ENCODE measurements at places on chromosomes 2 and 18.

GRCh38 chr2:218194880-218195279, 22.1 kb upstream of the ARPC2 start:
- no peak for DNase-seq

DNA sequence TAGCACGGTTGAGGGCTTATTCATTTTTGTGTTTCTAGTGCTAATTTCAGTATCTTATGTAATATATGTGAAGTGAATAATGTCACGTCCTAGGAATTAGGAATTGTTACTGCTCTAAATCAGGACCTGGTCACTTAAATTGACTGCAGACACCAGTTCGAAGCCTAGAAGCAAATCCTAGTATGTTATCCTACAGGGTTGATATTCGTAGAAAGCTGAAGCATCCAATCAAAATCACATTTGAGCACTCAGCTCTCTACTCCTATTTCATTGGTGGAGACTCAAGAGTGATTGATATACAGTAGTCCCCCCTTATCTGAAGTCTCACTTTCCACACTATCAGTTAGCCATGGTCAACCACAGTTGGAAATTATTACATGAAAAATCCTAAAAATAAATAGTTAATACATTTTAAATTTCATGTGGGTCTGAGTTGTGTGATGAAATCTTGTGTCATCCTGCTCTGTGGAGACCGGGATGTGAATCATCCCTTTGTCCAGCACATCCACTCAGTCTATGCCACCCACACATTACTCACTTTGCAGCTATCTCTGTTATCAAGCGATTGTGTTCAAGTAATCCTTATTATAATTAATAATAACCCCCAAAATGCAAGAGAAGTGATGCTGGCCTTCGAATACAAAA, 35.2 kb upstream of the SCN9A start:
- DNase-seq = no peak

DNA sequence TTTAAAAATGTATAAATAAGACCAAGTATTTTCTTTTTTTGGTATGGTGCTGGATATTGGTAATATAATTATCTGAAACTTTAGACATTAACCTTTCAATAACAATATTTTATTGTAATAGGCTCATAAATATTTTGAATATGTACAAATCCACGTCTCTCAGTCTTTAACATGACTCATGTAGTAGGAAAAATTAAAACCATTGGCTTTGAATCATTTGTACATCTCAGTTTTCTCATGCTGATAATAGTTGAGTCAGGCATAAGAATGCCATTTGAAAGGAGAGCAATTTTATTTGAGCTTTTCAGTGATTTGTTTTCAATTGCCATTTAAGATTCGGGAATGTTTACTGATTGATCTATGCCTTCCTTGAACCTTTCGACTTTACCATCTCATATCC, 364.8 kb downstream of the TGIF1 start:
- no peak for DNase-seq

GRCh38 chr18:45161850-45162249, 453.4 kb upstream of the SLC14A2 start:
- no peak for DNase-seq

DNA sequence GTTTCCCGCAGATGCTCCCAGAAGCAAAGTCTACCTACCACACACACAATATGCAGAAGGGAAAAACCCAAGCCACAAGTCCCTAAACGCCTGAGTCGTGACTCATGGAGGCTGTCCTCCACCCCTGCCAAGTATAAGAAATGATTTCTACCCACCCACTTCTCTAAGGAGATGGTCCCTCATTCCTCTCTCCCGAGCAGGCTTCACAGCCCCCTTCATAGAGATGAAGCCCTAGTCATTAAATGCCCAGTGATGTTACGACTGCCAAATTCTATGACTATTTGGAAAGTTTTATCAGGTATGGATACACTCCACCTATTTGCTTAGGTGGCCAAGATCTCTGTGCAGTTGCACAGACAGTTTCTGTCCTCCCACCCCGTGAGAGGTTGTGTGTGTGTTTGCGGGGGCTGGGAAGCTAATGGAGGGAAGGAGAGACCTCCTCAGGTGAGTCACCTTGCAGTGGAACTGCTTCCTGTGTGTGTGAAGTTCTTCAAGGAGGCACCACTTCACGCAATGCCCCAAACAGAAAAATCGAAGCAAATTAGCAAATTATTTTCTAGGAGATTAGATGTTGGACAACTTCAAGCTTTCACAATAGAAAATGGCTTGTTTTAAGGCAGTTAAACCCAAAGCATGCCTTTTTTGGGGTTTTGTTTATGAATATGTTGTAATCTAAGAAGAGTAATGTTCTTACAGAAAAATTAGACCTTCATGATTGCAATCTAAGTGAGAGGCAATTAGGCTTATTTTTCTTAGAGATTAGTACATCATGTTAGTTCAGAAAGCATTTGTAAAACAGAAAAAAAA, 175.2 kb downstream of the TGIF1 start:
- peak; percentile 48 for DNase-seq

DNA sequence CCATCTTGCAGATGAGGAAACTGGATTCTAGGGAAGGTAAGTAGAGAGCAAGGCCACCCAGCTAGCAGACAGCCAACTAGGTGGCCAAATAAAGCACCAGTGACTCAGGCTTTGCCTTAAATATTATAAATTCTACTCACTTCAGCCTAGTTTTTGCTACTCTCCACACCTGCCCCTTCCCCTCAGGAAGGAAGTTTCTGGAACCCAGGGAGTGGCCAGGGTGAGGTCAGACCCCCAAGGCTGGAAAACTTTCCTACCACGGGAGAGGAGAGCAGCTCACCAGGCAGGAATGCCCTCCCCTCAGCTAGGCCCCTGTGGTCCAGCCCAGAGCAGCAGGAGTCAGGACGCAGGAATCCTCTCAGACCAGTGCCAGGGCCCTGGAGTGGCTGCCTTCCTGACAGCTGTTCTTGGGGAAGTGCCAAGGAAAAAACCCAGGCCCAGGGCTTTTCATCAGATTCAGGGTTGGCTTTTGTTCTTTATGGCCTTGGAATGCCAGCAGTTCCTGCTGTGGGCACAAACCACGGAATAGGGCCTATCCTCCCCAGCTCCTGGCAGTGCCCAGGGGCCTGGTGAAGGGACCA, 5.1 kb upstream of the PAX8 start:
- DNase-seq = no peak

GRCh38 chr2:191297033-191297432, 51.8 kb downstream of the MYO1B start:
- DNase-seq = no peak

DNA sequence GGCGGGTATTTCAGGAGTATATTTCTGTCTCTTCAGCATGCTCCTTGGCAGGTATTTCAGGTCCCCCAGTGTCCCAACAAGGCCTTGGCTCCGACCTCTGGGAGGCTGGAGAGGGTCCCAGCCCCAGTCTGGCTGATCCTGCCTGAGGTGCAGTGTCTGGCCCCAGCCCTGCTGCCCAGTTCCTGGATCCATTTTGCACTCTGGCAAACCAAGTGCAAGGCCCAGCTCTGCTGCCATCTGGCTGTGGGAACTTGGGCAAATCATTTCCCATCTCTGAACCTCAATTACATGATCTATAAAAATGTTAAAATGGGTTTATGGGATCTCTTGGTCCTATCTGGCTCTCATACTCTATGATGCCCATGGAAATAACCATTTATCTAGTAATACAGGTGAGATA, 63.6 kb downstream of the ZBTB7C start:
- DNase-seq = no peak

GRCh38 chr2:118909191-118909590, 32.8 kb upstream of the MARCO start:
- DNase-seq = no peak

DNA sequence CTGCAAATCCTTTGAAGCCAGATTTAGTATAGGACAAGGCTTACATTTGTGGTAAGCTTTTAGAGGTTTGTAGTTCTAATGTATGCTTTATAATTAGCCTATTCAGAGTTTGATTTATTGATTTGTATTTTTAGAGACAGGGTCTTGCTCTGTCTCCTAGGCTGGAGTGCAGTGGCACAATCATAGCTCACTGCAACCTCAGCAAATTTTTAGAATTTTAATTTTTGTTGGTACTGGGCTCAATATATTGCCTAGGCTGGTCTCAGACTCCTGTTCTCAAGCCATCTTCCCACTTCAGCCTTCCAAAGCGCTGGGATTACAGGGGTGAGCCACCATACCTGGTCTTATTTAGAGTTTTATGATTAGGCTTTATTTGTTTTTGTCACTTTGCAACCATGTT, 4.5 kb downstream of the KCNJ13 start:
- DNase-seq = no peak

DNA sequence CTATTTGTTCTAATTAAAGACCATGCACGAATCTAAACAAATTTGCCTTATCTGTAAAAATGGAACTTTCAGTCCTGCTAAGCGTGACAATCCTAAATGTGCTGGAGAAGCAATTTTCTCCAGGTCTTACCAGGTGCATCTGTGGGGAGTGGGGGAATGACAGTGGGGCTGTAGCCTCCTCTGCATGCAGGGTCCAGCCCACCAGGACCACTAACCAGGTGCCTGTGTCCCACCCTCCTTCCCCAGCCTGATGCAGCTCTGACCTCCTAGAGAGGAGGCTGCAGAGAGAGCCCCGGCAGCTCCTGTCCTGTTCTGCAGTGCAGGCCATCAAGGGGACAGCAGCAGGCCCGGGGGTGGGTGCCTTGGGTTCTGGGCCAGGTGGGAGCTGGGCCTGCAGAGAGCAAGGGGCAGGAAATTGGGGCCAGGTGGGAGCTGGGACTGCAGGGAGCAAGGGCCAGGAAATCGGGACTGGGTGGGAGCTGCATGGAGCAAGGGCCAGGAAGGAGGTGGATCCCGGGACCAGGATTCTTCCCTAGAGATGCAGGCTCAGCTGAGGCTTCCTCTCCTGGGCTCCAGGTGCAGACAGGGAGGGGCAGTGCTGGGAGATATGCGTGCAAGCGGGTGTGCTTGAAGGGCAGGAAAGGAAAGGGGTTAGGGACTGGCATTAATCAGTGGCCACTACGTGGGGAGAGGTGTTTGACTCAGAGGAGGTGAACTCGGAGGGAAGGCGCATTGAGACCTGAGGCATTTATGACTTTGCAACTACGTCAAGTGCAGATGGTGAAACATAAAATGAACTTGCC, 185.3 kb downstream of the ANKRD30B start:
- DNase-seq = no peak

- DNase-seq = no peak
These were observed 116.4 kb upstream of the CAPN13 start for GRCh38 chr2:30923623-30924022.

DNA sequence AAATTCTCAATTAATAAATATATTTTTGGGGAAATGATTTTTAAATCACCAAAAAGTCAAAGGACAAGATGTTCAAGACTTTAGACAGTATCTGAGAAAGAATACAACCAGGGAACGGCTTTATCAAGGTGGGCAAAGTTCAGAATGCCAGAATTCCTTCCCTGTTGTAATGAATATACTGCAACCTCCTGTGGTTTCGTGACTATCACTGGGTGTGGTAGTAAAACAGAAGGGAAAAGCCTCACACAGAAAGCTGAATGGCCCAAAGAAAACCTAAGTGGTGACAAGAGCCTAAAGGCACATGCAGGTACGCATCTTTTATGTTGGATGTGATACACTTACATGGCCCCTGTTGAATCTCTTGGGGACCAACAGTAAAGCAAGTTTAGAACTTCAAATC, 37.1 kb downstream of the MBD2 start:
- DNase-seq = no peak

GRCh38 chr2:136331226-136331625, 213.3 kb upstream of the CXCR4 start:
- DNase-seq = no peak

- DNase-seq = no peak
These were observed 284.6 kb upstream of the CCDC68 start for GRCh38 chr18:55243857-55244256.

GRCh38 chr2:235142601-235143000, 190.8 kb downstream of the SH3BP4 start:
- DNase-seq = no peak

DNA sequence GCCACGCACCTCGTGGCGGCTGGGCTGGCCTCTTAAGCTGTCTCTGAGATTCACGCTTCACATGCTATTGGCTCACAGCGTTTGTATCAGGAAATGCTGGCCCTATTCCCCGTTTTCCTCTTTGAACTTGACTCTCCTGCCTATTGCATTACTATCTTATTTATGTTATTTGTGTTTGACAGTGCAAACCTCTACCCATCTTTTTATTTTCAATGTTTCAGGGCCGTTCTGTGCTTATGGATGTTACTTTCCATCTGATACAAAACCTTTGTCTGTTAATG, 149.9 kb upstream of the TWIST2 start:
- no peak for DNase-seq

DNA sequence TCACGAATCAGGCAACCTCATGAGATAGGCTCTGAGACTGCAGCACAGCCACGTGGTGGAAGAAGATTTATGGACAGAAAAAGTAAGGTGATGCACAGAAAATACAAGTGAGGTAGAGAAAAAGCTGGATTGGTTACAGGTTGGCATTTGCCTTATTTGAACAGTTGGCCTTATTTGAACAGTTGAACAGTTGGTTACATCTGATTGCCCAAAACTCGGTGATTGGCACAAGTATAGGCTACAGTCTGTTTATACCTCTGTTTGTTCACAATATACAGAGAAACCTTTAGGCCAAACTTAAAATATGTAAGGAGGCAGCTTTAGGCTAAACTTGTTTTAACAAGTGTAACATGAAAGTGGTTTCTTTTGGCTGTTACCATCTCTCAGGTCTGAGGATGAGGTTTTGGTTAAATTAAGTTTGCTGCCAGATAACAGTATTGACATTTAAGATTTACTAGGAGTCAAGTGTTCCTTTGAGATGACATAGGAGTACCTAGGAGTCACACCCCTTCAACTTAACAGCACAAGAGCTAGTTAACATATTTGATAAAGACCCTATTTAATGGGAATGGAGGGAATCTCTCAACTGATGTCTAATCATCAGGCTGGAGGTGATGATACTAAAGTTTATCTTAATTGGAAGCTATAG, 16.5 kb upstream of the GPR155 start:
- no peak for DNase-seq

DNA sequence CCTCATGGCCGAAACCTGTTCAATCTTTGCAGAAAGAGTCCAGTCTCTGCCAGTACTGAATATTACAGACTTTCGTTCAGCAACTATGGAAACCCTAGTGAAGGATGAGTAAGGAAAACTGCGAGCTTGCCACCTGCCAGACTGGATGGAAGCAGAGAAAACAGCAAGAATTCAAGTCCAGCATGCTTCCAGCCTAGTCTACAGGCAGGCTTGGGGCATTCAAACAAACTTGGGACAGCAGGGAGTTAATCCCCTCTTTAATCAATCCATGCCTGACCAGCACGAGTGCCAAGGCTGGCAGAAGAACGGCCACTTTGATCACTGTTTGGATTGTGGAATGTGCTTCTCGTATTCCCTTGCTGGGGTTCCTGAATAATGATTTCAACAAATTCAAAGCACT, 145.2 kb downstream of the EPHA4 start:
- DNase-seq = no peak

DNA sequence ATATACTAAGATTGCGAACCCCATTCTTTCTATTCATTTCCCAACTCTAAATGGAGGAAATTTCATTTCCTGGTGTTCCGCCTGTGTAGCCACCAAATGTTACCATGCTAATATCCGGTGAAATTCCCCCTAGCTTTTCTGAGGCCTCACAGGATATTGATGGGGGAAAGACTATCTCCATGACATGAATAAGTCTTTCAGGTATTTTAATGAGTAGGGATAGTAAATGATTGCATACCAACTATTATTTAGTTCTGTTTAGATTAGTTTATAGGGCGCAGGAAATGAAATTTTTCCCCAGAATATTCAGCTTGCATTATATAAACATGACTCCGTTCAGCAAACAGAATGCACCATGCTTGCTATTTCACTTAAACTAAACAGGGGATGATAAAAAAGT, 55.4 kb downstream of the COL5A2 start:
- DNase-seq = no peak

Measured in stimulated activated CD4-positive, alpha-beta T cell treated with anti-CD3 and anti-CD28 coated beads, Interleukin-2, amount 100 ng/mL, for 48 hours (primary cell).